Central memory CD8-positive, alpha-beta T cell (primary cell): ENCODE measurements at places on chromosomes 7 and 10.
A peak's percentile ranks its signal among the peaks of the same experiment; 100 is the strongest.

DNA sequence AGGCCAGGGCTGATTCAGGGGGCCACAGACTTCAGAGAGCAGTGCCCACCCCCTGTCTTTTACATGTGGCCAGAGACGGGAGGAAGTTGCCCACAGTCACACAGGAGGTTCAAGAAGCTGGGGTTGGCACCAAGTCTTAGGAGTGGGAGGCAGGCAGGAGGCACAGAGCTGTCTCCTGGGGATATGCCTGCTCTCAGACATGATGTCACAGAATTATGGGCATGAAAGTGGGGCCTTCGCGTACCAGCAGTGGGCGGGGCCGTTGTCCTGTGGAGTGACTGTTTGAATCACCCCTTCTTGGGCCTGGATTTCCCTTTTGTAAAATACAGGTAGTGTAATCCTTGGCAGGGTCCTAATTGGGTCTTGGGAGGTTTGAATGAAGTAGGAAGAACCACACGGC lies 81.2 kb upstream of the PPIF start:
- no peak for DNase-seq

- DNase-seq, result no peak
Observed at GRCh38 chr7:93212881-93213280, 13.4 kb downstream of the HEPACAM2 start.

GRCh38 chr7:127792528-127793342 lies 140.7 kb downstream of the SND1 start:
- DNase-seq, result peak; percentile 24

- no peak for DNase-seq
Observed at GRCh38 chr7:105685161-105685560, 103.9 kb upstream of the EFCAB10 start.

DNA sequence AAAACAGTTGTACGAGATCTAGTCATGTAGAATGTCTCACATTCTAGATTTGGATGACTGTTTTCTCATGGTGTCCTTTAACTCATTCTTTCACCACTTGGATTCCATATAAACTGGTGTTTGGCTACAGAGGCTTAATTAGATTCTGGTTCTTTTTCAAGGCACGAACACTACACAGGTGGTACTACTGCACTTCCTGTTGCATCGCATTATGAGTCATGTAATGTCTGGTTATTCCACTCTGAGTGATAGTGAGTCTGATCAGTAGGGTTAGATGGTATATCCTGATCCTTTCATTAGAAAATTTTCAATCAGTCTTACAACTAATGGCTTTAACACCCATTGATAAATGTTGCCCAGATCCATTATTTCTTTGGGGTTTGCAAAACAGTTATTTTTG lies 11.2 kb upstream of the AKAP9 start:
- no peak for DNase-seq

GRCh38 chr7:133551466-133551865 lies 298.6 kb downstream of the EXOC4 start:
- DNase-seq, result no peak

GRCh38 chr10:100628061-100628460 lies 92.3 kb downstream of the HIF1AN start:
- no peak for DNase-seq

DNA sequence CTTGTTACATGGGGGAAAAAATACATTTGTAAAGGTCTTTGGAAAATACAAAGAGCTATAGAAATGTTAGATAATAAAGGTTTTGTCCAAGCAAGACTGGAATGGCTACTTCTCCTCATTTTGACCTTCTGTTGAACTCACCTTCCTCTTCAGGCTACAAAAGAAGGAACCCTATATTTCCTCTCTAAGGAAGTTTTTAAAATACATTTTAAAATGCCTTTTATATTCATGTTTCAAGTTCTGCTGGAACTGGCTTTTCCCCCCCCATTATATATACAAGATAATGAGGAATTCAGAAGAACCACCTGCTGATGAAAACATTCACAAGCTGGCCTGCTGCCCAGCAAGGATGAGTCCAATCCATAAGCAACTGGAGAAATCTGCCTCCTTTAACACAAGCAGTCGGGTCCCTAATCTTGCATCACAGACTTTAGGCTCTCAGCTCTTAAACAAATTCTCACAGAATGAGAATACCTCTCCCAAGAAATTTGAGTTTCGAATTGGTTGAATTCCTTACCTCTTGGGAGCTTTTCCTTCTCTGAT lies 44.6 kb downstream of the MTERF1 start:
- DNase-seq, result no peak

- no peak for DNase-seq
Observed at GRCh38 chr7:43072530-43072929, 39.9 kb upstream of the HECW1 start.

DNA sequence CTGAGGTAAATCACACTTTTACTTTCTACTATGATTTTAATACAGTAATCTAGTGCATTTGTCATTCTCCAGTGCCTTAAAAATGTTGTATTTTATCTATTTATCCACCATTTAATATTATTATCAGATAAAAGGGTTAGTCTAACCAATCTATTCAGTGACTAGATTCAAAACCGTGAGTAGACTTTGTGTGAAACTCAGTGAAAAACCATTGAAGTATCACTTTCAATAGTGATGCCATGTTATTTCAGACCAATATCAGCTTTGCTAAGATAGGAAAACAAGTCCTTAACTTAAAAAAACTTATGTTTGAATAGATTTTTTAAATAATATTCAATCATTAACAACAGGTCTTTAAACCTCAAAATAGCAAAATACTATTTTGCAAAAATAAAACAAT lies 1628.7 kb downstream of the REEP3 start:
- DNase-seq, result no peak

- DNase-seq, result no peak
Observed at GRCh38 chr7:157565981-157566630, 229.3 kb downstream of the DNAJB6 start.

DNA sequence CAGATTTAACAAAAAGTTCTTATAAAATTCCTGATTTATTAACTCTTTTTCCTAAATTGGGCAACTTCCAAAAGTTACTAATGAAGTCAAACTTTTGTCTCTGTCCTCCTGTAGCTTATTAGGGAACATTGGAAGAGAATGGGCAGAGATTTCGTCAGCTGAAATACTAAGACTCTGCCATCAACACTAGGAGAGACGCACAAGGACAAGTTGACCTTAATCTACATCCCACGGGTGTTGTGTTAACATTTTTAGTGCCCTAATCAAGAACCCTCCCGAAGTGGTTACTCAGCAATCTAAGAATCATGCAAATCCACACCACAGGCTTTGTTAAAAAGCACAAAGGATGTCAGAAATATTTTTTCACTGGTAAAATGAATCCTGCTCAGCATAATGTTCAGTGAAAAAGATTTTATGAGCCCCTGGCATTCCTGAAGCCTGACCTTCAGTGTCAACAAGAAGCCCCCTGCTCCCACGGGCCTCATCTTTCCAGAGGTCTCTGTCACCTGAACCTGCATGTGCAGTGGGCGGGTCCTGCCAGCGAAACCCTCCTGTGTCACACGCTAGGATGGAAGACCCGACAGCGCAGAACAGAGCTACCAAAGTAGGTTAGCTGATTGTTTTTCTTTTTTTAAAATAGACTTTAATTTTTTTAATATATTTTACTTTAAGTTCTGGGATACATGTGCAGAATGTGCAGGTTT lies 70.6 kb upstream of the AKR1E2 start:
- DNase-seq, result no peak

- DNase-seq, result no peak
Observed at GRCh38 chr7:101833799-101834198, 16.4 kb downstream of the CUX1 start.

DNA sequence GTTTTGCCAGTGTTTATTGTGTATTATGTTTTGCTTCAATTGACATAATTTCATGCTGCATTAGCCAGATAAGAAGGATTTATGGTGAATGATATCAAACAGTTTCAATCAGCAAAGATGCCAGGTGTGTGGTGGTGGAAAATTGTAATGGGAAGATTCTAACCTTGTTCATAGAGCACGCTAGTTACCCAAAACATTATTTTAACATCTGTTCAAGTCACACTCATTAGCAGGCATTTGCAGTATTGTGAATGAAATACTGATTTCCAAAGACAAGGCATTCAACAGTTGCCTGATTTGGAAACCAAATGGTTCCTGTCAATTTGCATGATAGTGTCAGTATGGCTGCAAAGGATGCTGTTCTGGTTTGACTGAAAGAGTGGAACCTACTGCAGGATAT lies 129.7 kb downstream of the EPC1 start:
- DNase-seq, result no peak

DNA sequence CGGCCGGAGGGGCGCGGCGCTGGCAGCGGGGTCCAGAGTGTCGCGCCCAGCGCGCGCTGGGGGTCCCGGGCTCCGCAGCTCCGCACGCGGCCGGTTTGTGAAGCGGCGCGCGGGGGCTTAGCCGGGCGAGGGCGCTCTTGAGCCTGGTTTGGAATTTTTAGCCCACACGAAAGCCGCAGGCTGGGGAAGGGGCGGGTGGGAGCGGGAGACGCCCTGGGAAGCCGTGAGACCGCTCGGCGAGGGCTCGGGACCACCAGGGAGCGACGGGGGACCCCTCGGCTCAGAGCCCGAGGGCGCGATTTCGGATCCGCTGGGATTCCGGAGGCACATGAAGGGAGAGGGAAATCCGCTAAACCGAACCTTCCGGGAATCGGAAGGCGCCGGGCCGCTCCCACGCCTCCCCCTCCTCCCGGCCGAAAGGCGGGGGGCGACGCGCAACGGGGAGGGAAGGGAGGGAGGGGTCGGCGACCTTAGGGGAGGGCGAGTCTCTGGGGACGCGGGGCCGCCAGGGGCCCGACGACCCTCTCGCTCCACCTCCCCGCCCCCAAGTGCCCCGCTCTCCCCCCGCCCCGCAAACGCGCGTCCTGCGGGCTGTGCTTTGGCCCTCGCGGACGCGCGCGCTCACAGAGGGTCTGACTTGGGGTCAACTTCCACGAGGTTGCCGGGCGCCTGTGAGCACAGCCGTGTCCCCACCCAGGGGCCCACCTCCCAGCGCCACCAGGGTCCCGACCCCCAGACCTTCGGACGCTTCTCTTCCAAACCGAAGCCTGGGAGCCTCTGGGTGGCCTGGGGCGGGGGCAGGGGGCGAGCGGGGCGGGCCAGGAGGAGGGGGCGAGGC lies 5.1 kb upstream of the ELFN1 start:
- no peak for DNase-seq

DNA sequence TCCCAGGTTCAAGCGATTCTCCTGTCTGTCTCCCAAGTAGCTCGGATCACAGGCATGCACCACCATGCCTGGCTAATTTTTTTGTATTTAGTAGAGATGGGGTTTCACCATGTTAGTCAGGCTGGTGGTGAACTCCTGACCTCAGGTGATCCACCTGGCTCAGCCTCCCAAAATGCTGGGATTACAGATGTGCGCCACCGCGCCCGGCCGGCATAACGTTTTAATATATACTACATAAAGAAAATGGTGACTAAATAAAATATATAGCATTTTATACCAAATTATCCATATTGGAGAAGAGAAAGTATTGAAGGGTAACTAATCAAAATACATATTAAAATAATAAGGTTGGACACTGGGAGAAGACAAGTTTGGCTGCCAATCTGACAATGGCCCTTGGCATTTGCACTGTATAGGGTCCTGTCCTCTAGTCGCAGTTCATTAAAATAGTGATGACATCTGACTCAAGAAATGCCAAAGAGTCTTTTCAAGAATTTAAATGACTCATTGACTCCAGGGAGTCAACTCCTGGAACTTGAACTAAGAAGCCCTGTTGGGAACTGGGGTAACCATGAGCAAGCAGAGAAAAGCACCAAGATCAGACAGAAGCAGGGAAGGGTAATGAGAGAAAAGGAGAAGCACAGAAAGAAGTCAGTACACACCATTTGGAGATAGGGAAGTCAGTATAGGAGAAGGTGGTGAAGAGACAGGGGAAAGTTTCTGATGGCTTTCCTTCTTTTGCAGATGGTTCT lies 91.1 kb downstream of the CH25H start:
- DNase-seq, result no peak

DNA sequence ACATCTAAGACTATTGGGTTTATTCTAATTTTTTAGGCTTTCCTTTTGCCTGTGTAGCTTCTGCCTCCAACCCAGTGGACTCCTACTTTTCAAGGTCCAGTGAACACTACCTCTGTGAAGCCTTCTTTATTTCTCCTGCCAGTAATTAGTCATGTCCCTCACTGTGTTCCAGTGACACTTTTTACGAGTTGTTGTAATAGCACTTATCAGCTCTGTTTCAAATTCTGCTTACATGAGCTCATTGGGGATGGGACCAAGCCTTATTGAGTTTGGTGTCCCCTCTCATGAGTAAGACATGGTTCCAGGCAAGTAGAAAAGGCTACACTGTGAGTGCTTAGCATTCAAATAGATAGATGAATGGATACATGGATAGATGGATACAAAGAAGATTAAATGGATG lies 184.6 kb downstream of the HIBADH start:
- no peak for DNase-seq

GRCh38 chr10:4686644-4686996 lies 139.4 kb upstream of the AKR1E2 start:
- no peak for DNase-seq

GRCh38 chr10:4607681-4608080 lies 218.3 kb upstream of the AKR1E2 start:
- DNase-seq, result no peak

DNA sequence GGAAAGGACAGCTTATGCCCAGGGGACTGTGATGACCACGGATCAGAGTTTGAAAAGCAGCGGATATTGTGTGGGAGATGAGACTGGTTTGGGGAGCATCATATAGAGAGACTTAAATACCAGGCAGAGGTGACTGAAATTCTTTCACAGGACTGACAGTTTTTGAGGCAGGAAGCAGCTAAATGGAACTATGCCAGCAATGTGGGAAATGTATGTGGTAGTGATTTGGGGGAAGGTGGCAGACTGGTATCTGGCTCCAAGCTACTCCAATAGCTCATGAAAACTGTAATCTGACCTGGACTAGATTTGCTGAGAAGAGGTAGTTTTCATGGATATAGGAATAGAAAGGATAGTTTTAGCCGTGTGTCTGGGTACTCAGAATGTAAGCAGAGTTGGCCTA lies 592.6 kb downstream of the REEP3 start:
- DNase-seq, result no peak

DNA sequence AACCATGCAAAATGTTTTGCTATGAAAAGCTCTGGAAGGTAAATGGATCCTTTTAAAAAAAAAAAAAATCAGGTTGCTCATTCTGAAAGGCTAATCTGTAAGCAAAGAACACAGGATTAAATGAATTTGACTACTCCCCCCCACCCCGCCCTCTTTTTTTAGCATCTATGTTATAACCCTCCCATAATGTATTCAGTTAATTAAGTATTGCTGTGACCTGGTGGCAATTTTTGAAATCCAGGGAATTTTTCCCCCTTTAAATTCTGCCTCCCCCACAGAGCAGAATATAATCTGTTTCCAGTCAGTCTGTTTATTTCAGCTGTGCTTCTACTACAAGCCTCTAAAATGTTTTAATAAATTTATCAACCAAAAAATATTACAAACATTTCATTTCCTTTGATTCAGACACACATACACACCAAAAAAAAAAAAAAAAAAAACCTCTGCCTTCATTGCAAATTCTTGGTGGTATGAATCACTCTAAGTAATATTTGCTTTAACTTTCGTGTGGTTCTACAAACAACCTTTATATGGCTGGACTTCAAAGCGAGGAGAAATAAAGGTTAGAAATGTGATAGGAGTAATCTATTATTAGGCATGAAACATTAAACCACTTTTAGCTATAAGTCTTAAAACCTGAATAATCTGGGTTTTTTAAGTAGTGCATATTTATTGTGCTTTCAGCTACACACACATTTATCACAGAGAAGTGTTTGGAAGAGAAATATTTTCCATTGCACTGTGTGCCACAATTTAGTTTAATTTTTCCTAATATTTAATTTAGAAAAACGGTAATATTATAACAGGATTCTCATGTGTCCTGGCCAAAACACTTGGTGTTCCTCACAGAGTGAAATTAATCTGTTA lies 64.4 kb upstream of the ARID5B start:
- DNase-seq, result no peak

- DNase-seq, result no peak
Observed at GRCh38 chr10:100506596-100507356, 12.9 kb downstream of the SEC31B start.
